ENCODE measurements at places on chromosomes 6 and 20.

- DNase-seq, result no peak
These were observed 179.2 kb downstream of the HACE1 start for GRCh38 chr6:104680539-104680938.

GRCh38 chr6:53347250-53347920 is 1.4 kb downstream of the ELOVL5 start:
- no peak for DNase-seq

- no peak for DNase-seq
These were observed 1959.2 kb upstream of the DEFB115 start for GRCh38 chr20:29298271-29298590.

DNA sequence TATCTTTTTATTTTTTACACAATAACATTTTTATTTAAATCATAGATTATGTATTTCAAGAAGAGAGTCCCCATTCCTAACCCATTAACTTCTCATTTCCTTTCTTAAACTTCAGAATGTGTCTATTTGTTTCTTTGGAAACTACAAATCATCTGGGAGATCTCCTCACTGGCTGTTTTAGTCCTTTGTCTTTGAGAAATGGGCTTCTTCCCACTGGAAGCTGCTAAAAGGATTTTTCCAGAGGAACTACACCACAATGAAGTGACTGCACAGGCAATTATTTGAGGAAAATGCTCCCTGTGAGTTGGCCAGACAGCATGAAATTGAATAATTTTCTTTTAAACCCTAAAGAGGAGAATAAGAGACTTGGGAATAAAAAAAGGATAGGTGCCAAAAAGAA is 119.1 kb downstream of the TENT5A start:
- no peak for DNase-seq

DNA sequence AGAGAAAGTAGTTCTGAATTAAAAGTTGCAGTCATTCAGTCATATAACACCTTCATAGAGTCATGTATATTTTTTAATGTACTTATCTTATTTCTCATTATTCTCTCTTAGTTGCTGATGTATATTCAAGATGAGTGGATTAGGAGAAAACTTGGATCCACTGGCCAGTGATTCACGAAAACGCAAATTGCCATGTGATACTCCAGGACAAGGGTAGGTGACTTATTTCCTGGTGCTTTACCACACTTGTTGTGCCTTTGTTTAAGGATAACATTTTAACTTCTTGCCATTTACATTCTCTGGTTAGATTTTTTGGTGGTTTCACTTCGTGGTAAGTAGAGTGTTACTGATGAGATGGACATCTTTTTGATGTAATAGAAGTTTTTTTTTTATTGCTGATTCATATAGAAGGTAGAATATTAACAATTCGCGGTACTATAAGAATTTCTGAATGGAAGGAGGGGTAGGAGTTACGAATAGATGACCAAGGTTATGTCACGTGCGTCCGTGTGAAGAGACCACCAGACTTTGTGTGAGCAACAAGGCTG is 120.5 kb downstream of the NCOA3 start:
- no peak for DNase-seq

- DNase-seq, result no peak
These were observed 31.6 kb downstream of the GSTA2 start for GRCh38 chr6:52731719-52732118.

- no peak for DNase-seq
These were observed 89.6 kb upstream of the RIPOR2 start for GRCh38 chr6:25025248-25025918.

DNA sequence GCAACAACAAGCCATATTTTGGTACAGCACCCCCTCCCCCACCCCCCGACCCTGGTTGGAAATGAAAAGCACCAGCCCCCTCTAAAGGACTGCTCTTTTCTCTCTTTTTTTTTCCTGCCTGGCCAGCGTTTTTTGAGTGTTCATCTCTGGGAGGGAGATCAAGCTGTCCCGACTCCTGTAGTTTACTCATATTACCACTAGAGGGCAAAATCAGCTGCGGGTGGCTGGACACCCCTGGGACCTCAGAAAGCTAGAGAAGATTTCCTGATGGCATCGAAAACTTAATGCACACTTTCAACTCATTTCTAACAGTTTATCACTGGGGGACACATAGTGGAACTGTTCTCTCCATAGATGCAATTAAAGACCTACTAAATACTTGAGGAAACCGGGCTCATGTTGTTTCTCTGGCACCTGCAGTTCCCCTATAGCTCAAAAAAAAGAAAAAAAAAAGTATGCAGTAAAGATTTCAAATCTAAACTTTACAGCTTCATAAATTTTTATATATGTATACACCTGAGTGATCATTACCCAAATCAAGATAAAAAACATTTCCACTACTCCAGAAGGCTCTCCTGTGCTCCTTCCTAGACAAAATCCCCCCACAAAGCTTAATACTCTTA is 24.4 kb downstream of the CNBD2 start:
- peak; percentile 87 for DNase-seq

- DNase-seq, result no peak
These were observed 7.2 kb downstream of the C20orf202 start for GRCh38 chr20:1210501-1210900.

DNA sequence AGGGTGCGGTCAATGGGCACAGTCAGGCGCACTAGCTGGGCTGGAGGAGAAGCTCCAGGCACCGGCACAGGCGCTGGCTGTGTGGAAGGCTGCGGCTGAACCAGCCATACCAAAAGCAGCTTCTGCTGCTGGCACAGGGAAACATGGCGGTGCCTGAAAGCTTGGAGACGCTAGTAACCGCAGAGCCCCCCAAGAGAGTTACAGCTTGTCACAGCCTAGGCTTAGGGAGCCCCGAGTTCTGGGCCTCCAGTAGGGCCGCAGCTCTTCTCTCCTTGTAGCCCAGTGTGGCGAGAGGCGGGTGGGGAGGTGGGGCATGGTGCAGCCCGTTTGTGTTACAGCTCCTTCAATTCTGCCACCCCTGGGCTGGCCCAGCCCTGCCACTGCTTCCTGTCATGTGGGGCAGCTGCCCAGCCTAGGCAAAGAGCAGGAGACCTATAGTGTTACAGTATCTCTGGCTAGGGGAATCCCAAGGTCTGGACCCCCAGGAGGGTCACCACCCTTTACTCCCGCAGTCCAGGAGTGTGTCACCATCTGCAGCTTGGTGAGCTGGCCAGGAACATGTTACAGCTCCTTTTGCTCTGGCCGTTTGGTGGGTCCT is 58.6 kb upstream of the MANEA start:
- no peak for DNase-seq

DNA sequence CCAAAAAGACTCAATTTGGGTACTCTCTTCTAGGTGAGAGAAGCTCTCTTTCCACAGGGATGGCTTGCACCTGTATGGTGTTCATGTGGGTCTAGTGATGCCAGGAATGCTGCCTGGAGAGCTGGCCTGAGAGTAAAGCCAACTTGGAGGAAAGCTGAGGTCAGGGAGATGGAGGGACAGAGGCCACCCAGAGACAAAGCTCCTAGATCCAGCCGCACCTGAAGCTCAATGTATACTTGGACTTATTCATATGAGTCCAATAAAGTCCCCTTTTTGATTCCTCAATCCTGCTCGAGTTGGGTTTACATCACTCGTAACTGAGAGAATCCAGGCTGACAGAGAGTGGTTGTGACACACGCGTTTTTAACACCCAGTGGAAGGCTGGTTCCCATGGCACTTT is 33.8 kb downstream of the SULF2 start:
- no peak for DNase-seq

- no peak for DNase-seq
These were observed 27.8 kb downstream of the ADGRG6 start for GRCh38 chr6:142329486-142330113.

DNA sequence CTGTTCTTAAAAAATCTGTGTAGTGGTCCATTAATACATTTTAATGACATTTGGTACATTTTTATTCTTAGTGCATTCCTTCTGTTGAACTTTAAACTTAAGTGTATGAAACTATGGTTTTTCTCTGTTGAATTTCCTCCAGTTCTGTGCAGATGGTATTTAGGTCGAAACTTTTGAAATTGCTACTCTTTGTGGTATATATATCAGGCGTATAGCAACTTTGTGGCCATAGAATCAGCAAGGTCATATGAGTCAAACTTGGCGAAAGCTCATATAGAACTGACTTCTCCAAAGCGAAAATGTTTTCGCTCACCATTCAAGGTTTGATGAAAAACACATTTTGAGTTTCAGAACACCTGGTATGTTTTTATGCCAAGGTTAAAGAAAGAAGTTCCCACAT is 93.7 kb downstream of the MAP3K4 start:
- no peak for DNase-seq

- DNase-seq, result no peak
These were observed 32.9 kb downstream of the TRIM38 start for GRCh38 chr6:25995507-25995906.

- DNase-seq, result no peak
These were observed 129.2 kb downstream of the TRDN start for GRCh38 chr6:123507582-123507981.

GRCh38 chr6:147173675-147174308 is 30.4 kb upstream of the STXBP5 start:
- DNase-seq, result no peak

DNA sequence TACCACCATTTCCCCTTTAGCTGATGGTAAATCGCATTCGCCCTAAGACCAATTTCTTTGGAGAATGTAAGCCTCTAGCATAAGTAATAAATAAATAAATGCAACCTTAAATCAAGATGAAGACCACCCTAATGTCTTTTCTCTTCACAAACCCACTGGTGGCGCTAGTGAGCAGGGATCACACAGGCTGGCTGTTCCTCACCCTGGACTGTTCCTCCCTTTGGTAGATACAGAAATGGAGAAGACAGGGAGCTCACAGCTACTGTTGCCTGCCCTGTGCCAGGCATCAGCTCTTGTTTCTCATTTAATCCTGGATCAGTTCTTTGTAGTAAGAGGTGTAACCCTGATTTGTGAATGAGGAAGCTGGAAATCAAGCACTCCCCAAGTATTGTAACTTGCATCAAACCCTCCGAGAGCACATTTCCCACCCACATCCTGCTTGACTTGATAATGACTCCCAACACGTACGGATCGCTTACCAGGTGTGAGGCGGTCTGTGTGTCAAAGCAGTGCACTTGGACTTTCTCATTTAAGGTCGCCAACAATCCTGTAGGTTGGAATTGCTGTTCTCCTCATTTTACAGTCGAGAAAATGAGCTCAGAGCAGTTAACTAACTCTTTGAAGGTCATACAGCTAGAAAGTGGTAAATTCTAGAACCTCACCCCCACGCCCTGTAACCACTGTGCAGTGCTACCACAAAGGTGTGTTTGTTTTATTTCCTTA is 236.1 kb downstream of the TSHZ2 start:
- no peak for DNase-seq

DNA sequence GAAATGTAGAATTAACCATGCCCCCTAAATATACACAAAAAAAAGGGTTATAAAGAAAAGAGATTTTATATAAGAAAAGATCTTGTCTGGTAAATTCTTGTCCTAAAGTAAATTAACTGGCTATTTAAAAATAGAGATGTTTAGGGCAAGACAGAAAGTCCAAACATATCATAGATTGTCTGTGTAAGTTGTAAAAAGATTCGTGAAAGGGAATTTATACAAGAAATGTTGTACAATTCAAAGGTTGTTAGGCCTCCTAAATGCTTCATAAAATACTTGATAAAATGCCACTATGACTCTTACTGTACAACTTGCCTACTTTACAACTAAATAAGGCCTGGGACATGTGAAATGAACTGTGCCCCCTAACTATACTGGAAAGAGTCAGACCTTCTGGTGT is 21.9 kb upstream of the AGPAT4 start:
- no peak for DNase-seq

DNA sequence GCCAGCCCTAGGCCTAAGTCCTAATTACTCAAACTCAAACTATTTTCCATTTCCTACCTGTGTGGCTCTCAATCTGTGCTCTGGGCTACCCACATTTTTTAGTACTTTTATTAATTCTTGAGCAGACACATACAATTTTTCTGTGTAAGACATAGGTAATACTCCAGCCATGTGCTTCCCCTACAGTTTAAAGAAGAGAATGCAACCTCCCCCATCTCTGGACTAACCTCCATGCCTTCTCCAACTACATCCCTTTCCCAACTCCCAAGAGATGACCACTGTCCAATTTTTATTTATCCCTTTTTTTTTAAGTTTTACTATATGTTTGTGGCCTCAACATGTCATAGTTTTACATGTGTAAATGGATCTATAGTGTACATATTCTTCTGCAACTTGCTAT is 5.8 kb downstream of the HMGN4 start:
- DNase-seq, result peak; percentile 39

DNA sequence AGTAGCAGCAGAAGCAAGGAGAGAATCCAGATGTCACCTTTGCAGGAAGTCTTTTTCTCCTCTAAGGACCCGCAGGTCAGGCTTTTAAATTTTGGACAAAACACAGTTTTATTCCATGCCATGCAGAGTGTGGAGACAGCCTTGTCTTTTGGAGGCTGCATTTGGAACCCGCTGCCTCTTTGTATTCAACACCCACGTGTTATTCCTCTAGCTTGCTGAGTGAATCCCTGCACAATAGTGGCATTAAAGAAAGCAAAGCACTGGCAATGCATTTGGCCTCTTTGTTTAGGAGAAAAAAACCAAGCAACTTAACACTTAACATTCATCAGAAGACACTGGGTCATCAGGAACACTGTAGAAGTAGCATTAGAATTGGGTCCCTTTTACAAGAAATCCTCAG is 43.5 kb downstream of the TFAP2B start:
- DNase-seq, result peak; percentile 69

- no peak for DNase-seq
These were observed 119.2 kb downstream of the TINAG start for GRCh38 chr6:54427396-54427937.

- DNase-seq, result no peak
These were observed 19.5 kb upstream of the DEFB113 start for GRCh38 chr6:49988900-49989299.

GRCh38 chr20:51543422-51543788 is 886 bp upstream of the NFATC2 start:
- DNase-seq, result no peak

- no peak for DNase-seq
These were observed 291.9 kb upstream of the PRDM1 start for GRCh38 chr6:105794239-105794638.

- DNase-seq, result no peak
These were observed 32.8 kb downstream of the CYP21A2 start for GRCh38 chr6:32070814-32071543.

DNA sequence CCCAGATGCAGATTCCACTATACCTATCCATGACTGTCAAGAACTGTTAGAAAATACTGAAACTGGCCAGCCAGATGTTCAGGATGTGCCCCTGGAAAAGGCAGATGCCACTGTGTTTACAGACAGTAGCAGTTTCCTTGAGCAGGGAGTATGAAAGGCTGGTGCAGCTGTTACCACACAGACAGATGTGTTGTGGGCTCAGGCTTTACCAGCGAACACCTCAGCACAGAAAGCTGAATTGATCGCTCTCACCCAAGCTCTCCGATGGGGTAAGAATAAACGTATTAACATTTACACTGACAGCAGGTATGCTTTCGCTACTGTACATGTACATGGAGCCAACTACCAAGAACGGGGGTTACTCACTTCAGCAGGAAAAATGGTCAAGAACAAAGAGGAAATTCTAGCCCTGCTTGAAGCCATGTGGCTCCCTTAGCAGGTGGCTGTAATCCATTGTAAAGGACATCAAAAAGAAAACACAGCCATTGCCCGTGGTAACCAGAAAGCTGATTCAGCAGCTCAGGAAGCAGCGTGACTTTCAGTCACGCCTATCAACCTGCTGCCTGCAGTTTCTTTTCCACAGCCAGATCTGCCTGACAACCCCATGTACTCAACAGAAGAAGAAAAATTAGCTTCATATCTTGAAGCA is 459.7 kb upstream of the HTR1E start:
- no peak for DNase-seq

All from COLO829 (cell line).